Left ventricle myocardium superior (tissue), 1 donor: ENCODE measurements at places on chromosomes 3 and 15. TPM values are rescaled to one million over a fixed set of nuclear protein-coding genes. Genes with fewer than 3 reads are reported as not detected.

HIGD2B gene
- total RNA-seq: not detected

GRCh38 chr3:114328345-114328744, 34.5 kb downstream of the TIGIT start:
- DNase-seq: no peak

DNA sequence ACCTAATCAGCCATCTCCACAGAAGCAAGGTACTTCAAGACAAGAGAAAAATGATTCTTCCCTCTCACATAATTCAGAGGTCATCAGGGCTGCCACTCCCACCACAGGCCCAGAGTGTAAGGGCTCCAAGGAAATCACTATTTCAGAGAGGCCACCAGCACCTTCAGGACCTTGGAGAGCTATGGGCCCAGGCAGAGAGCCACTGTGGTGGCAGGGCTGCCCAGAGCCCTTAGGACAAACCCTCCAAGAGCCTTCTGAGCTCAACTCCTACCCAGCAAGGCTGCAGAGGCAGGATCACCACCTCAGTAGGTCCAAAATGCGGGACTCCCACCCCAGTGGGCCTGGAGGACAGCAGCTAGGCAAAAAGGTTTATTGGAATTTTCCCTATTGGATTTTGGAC, 17.9 kb upstream of the FAN1 start:
- no peak for DNase-seq

GRCh38 chr3:147298511-147298982, 107.8 kb downstream of the ZIC4 start:
- DNase-seq: no peak

GRCh38 chr3:179174898-179175297, 26.7 kb downstream of the PIK3CA start:
- DNase-seq: no peak
